Stimulated activated memory B cell treated with anti-CD40 and anti-IgM and Interleukin-4, amounts not matched to agents 10 μg/mL and 1 μg/mL and 100 μg/mL, for 72 hours (primary cell): ENCODE measurements at places on chromosomes 1 and 21.

GRCh38 chr1:102861247-102861646 lies 247.1 kb downstream of the COL11A1 start:
- ATAC-seq = no peak

DNA sequence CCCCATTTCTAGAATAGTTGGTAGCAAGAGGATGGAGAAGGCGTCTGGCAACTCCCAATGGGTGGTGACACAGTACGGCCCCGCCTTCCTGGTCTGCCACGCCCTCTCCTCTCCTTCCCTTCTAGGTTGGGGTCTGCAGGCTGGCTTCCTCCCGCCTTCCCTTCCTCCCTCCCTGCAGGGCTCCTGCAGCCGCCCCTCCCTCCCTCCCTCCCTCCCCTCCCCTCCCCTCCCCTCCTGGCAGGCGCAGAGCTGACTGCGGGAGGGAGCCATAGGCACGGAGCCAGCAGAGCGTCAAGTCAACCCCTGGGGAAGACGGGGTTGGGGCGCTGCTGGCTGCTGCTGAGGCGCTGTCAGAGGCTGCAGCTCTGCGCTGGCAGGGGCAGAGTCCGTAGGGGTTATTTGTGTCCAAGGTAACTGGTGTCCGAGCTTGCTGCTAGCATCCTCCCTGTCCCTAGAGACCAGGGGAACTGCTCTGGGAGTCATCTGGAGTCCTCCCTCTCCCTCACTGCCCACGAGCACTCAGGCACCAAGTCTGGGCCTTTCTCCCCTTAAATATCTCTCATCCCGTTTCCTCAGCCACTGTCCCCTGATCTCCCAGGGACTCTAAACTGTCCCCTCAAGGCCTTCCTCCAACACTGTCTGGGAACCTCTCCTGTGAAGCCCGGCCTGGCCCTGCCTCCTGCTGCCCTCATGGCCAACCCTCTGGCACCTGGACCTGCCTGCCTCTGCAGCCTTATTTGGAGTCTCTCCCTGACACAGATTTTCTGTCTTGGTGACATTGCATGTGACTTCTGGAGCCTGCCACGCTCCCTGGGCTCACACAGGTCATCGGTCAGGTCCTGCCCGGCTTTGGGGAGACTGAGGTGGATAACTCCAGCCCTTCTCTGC lies 57.4 kb upstream of the ACOT11 start:
- no peak for ATAC-seq

- ATAC-seq = no peak
These were observed 257.7 kb upstream of the CSF3R start for GRCh38 chr1:36740446-36740845.

GRCh38 chr1:31944205-31945089 lies 6.3 kb upstream of the PTP4A2 start:
- ATAC-seq = peak; percentile 90

DNA sequence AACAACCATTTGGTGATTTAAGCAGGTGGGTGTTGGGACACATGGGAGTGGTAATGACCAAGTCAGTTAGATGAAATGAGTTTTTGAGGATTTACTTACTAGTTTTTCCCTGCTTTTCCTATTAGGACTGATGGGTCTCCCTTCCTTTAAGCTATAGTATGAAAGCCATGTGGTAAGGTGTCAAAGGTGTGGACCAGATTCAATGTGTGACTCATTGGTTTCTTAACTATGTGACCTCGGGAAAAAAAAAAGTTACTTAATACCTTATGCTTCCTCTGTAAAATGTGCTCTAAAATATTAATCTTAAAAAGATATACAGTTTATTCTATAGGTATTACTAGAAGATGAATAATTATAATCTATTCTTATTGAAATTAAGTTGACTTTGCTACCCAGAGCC lies 93.7 kb downstream of the DUSP10 start:
- ATAC-seq = no peak

DNA sequence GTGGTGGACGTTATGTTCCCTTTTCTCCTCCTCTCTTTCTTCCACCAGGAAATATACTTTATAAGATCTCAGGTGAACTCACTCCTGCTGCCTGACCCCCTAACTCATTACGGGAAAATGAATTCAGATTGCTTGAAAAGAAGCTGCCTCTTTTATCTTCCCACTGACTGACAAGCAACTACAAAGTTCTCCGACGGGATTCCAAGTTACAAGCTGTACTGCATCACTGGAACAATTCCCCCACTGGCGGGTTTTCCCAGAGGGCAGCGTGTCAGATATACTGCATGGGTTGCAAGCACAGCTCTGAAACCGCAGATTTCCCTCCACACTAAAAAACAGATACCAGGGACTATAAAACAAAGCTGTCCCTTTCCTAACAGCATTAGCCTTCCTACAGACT lies 390.6 kb downstream of the KCTD3 start:
- ATAC-seq = no peak

GRCh38 chr21:43792406-43792805 lies 3.0 kb downstream of the RRP1 start:
- no peak for ATAC-seq

DNA sequence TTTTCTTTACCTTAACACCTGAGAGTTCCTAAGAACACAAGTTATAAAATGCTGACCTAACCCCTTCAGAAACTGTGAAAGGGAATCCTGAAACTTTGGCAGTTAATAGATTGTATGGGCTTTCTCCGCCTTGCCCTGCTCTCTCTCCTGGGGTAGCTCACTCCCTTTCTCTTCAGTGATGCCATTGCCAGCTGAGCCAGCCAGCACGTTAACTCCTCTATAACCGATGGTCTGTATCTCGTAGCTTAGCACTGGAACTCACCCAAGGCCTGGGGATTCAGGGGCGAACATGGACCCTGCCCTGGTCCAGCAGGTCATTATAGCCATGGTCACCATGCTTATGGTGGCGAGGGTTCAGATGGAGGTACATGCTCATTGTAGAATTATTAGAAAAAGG lies 40.7 kb downstream of the TRAPPC10 start:
- ATAC-seq = no peak

- ATAC-seq = no peak
These were observed 286.7 kb downstream of the SRGAP2C start for GRCh38 chr1:121471523-121471922.

DNA sequence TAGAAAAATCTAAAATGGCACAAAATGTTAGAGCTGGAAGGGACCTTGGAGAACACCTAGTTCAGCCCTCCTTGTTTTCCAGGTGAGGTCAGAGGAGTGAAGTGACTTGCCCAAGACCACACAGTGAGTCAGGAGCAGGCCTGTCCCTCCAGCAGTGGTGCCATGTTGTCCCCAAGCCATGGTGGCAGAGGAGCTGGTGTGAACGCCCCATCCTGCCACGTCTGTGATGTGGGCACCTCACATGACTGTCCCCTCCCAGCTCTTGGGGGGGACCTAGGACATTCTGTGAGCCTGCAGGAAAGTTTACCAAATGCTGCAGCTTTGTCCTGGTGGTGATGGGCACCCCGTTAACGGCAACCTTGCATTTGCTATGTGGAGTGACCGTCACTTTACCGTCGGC lies 66.2 kb downstream of the SCCPDH start:
- ATAC-seq = no peak

DNA sequence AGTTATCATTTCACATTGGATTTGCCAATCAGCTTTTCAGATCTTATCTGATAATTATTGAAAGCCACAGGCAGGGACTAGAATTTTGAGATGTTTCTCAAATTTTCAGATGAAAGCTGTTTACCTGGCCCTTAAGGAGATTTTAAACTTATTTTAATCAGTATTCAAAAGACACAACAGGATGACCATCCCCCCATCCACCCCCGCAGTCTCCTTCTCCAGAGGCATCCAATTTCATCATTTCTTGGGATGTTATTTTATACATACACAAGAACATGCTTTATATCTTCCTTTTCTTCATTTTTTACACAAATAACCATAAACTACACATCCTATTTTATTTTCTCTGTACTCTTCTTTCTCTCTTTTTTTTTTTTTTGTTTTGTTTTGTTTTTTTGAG lies 470.9 kb downstream of the SMYD3 start:
- ATAC-seq = no peak

DNA sequence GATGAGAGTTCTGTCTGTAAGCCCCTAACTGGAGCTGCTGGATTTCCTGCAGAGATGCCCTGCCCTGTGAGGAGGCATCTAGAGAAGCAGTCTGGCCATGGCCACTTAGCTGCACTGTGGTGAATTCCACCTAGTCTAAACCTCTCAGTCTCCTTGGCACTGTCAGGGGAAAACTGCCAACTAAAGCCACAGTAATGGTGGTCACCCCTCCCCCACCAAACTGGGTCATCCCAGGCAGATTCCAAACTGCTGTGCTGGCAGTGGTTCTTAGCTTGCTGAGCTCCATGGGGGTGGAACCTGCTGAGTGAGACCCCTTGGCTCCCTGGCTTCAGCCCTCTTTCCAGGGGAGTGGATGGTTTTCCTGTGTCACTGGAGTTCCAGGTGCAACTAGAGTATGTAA lies 740.6 kb downstream of the RWDD3 start:
- no peak for ATAC-seq

- no peak for ATAC-seq
These were observed 34.5 kb downstream of the MAN1C1 start for GRCh38 chr1:25651036-25651640.

DNA sequence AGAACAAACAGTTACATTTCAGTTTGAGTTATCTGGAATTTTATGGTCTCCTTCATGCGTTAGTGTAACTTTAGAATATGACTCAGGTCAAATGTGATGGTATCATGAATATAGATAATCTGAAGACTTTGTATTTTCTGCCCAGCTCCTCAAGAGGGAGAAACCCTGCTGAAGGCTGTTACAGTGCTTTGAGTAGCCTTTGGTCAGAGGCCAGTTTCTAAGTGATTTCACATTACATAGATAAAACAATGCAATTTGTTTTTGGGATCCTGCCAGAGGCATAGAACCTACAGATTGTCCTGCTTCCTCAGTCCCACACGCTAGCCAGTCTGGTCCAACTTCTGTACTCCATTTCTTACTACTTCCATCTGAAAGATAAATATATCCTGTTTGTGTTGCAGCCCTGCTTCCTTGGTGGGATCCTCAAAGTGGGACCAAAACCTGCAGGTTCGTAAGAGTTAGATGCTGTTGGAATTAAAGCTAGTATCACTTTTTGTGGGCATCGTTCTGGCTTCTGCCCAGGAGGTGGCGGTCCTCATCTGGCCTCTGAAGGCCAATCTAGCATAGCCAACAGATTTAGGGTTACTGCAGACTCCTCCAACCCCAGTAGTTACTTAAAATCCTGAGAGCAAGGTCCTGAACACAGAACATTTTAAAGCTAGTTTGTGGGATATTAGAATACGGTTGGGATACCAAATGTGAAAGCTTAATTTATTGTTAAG lies 645.8 kb upstream of the USP24 start:
- no peak for ATAC-seq

DNA sequence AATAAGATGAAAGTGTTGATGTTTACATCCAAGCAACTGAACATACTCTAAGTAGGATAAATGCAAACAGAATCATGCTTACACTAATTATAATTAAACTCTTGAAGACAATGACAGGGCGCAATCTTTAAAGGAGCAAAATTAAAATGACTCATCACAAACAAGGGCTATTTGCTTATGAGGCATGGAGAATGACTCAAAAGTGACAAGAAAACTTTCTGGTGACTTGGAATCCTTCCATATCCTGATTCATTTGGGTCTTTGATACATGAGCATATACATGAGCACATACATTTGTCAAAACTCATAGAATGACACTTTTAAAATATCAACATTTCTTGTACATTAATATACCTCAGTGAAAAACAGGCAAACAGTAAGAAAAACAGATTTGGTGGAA lies 1632.3 kb downstream of the KCNT2 start:
- no peak for ATAC-seq

GRCh38 chr1:235450886-235451483 lies 53.3 kb downstream of the B3GALNT2 start:
- ATAC-seq = no peak

GRCh38 chr1:183892351-183892793 lies 87.5 kb downstream of the RGL1 start:
- no peak for ATAC-seq

DNA sequence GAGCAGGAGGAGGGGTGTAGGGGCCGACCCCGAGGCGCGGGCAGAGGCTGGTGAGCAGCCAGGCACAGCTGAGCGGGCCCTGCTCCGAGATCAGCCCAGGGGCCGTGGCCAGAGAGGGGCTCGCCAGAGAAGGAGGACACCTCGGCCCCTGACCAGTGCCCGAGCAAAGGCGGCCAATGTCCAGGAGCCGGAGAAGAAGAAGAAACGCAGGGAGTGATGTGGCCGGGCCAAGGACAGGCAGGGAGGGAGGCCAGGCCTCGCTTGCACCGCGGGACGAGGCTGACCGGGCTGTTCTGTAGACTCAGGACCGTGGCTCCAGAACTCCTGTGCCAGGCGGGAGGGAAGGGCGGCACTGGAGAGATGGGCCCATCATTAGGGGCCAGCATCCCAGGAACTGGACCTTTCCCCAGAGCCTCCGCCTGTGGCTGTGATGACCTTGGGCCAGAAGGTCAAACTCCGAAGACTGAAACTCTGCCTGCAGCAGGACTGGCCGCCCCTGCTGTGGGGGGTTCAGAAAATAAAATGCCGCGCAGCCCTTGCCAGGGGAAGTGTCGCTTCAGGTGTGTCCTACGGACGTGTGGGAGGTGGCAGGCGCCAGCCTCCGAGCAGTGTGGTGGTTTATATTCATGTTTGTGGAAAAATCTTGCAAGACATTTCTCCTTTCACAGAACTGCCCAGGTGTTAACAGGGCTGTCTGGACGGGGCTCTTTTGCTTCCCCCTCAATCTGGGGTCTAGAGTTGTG lies 14.4 kb downstream of the RRP1 start:
- ATAC-seq = no peak

DNA sequence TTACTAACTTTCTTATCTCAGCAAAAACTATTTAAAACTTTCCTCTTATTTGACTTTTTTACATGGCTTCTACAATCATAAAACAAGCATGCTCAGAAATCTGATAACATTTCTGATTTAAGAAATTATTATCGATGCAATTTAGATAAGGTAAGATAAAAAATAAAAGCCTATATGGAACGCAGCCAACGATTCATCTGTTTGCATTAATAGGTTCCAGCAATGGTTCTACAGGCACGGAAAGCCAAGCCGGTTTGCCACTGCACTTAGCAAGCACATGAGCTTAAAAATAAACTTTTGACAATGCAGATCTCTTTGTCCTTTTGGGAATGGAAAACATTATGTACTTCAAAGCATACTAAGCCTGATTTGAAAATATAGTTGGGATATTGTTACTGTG lies 77.5 kb upstream of the KCNK2 start:
- no peak for ATAC-seq

GRCh38 chr1:214331180-214331579 lies 50.2 kb downstream of the SMYD2 start:
- ATAC-seq = no peak
